ENCODE measurements at places on chromosomes 2 and 18. TPM values are rescaled to one million over a fixed set of nuclear protein-coding genes. Genes with fewer than 3 reads are reported as not detected.
A peak's percentile ranks its signal among the peaks of the same experiment; 100 is the strongest.

- H3K27ac ChIP-seq = no peak overlapping the region
- no peak overlapping the region for H3K4me3 ChIP-seq
- peaks cover 19% of the 10 kb centered on the region for H3K27me3 ChIP-seq
- no peak for DNase-seq
- H3K36me3 ChIP-seq = peaks cover 6% of the 10 kb centered on the region
- H3K4me1 ChIP-seq = peaks cover 55% of the 10 kb centered on the region
These were observed 142.3 kb downstream of the ACOXL start for GRCh38 chr2:110874453-110875383.

BUB1 gene
- total RNA-seq = 56.1 TPM

CNGA3 gene
- total RNA-seq = not detected

ANKRD53 gene
- total RNA-seq = not detected

GRCh38 chr2:203619267-203619878 is 84.3 kb upstream of the RAPH1 start:
- H3K27me3 ChIP-seq = no peaks in the 10 kb centered on the region
- H3K27ac ChIP-seq = no peak overlapping the region
- H3K4me3 ChIP-seq = no peak overlapping the region
- DNase-seq = no peak
- peaks cover 5% of the 10 kb centered on the region for H3K36me3 ChIP-seq

EPB41L3 gene
- total RNA-seq = 1.7 TPM

DNA sequence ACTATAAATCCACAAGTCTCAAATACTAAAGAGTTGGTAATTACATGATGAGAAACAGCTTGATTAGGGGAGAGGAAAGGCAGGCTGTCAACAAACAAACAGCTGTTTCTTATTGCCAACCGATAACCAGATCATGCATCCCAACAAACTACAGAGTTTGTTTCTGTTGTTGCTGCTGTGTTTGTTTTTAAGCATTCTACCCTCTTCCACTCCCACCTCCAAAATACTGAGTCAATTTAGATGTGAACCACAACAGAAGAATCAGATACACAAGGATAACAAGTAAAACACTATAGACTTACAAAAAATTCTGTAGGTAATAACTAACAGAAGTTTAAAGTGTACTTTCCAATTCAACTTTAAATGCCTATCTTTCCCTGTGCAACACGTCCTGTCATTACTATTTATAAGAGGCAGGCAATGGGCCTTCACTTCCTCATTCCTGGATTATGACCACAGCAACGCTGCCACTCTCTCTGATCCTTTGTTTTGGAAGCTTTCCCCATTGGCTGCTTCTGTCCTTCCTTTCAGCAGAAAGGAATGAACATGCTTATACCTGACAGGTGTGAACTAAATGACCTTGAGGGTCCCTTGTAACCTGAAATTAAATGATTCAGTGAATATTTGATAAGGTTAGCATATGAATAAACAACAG is 152.0 kb downstream of the SRBD1 start:
- H3K4me3 ChIP-seq = no peak overlapping the region
- peaks cover 2% of the 10 kb centered on the region for H3K27me3 ChIP-seq
- H3K36me3 ChIP-seq = no peaks in the 10 kb centered on the region
- H3K4me1 ChIP-seq = peaks cover 4% of the 10 kb centered on the region
- DNase-seq = no peak

GRCh38 chr2:181042706-181043105 is 62.3 kb downstream of the UBE2E3 start:
- H3K36me3 ChIP-seq = no peaks in the 10 kb centered on the region
- no peak for DNase-seq
- peaks cover 17% of the 10 kb centered on the region for H3K4me1 ChIP-seq
- no peaks in the 10 kb centered on the region for H3K27me3 ChIP-seq
- no peak overlapping the region for H3K27ac ChIP-seq
- H3K4me3 ChIP-seq = no peak overlapping the region

CNTNAP5 gene
- not detected for total RNA-seq

DNA sequence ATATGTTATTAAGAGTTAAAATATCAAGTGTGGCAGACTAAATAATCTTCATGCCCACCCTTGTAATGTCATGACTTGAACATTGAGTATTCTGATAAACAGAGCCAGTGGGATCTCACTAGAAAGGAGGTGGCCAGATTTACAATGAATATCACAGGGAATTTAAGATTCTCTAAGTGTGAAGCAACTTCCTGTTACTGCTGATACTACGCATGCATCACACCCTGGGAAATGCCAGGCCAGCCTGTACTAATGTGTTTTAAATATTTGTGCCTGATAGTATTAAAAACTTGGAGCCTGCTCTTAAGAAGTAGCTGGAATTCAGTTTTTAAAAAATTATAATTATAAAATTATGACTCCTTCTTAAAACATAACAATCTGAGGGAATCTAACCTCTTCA is 148.3 kb downstream of the LAMA3 start:
- H3K27me3 ChIP-seq = peaks cover 2% of the 10 kb centered on the region
- H3K4me3 ChIP-seq = no peak overlapping the region
- no peak for DNase-seq
- no peaks in the 10 kb centered on the region for H3K36me3 ChIP-seq
- H3K4me1 ChIP-seq = peaks cover 7% of the 10 kb centered on the region

SERPINB4 gene
- total RNA-seq = not detected

GLI2 gene
- 0.32 TPM for total RNA-seq

TCF7L1 gene
- not detected for total RNA-seq

DNA sequence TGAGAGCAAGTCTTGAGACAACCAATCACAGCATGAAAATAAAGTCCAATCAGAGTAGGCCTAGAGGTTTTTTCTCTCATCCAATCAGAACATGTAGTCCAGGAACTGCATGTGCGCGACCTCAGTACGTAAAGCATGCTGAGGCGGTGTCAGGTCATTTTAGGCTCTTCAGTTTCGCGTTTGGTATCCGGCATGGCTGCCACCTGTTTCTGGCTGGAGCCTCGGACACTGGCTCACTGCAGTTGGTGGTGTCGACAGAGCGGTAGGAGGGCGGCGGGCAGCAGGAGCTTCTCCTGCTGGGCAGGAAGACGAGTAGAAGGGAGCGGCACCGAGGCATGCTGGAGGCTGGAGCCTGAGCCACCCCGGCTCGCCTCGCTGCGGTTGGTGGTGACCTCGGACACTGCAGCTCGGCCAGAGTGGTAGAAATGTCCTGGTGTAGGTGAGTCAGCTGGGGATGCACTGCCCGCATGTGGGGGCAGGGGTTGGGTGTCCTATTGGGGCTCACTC is 15.8 kb downstream of the CCDC74A start:
- no peaks in the 10 kb centered on the region for H3K36me3 ChIP-seq
- H3K4me1 ChIP-seq = no peaks in the 10 kb centered on the region
- peaks cover 20% of the 10 kb centered on the region for H3K27me3 ChIP-seq

TSN gene
- 80.1 TPM for total RNA-seq

- peaks cover 11% of the 10 kb centered on the region for H3K27me3 ChIP-seq
- no peak overlapping the region for H3K27ac ChIP-seq
- DNase-seq = no peak
- H3K36me3 ChIP-seq = no peaks in the 10 kb centered on the region
- no peak overlapping the region for H3K4me3 ChIP-seq
- H3K4me1 ChIP-seq = no peaks in the 10 kb centered on the region
These were observed 49.0 kb upstream of the HAAO start for GRCh38 chr2:42841344-42841743.

- no peak overlapping the region for H3K27ac ChIP-seq
- H3K36me3 ChIP-seq = no peaks in the 10 kb centered on the region
- H3K27me3 ChIP-seq = no peaks in the 10 kb centered on the region
- no peak for DNase-seq
- H3K4me3 ChIP-seq = no peak overlapping the region
These were observed 184.1 kb downstream of the CDH7 start for GRCh38 chr18:65934874-65935273.

DNA sequence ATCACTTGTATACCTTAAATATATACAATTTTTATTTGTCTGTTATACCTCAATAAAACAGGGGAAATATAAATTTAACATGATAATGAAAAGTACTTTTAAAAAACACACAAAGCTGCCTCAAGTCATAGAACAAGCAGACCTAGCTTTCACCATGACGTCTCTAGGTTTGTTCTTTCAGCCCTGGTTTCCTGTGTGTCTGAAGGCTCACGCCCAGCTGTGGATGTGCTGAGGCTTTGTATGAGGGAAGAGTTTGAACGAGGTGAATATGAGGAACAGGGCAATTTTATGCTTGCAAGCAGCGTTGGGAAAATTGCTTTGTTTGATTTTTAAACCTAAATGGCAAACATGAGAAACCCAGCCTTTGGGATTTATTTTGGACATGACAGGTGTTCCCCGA is 15.3 kb downstream of the SH3RF3 start:
- H3K36me3 ChIP-seq = no peaks in the 10 kb centered on the region
- H3K4me1 ChIP-seq = peaks cover 32% of the 10 kb centered on the region
- H3K4me3 ChIP-seq = no peak overlapping the region
- H3K27me3 ChIP-seq = peaks cover 56% of the 10 kb centered on the region
- no peak for DNase-seq

- H3K27me3 ChIP-seq = peaks cover 24% of the 10 kb centered on the region
- H3K27ac ChIP-seq = no peak overlapping the region
- no peaks in the 10 kb centered on the region for H3K4me1 ChIP-seq
These were observed 109.6 kb downstream of the LAMA3 start for GRCh38 chr18:23798824-23799223.

DNA sequence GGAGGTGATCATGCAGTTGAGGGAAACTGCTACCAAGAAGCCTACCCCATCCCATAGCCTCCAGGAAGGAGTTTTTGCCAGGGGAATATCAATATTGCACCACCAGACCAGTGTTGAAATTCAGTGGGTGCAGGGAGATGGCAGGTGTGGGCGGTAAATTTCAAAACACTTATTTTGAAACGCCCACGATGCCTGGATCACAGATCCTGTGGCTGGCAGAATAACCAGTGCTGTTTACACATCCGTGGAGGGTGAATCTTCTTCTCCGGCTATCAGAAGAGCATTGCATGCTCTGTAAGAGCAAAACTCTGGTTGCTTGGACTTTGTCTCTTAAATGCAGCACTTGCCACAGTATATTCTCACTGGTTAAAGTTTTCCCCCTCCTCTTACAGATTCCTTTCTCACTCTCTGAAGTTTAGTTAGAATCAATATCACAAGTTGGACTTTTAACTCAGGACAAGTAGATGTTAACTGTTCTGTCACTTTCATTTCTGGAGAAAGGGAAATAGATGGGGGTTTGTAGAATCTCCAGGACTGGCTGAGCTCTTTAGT is 70.5 kb upstream of the ZCCHC2 start:
- DNase-seq = no peak
- peaks cover 2% of the 10 kb centered on the region for H3K36me3 ChIP-seq
- peak overlapping the region; percentile 63 for H3K27ac ChIP-seq
- peak overlapping the region; percentile 28 for H3K4me3 ChIP-seq
- H3K4me1 ChIP-seq = peaks cover 31% of the 10 kb centered on the region
- peaks cover 4% of the 10 kb centered on the region for H3K27me3 ChIP-seq

DNA sequence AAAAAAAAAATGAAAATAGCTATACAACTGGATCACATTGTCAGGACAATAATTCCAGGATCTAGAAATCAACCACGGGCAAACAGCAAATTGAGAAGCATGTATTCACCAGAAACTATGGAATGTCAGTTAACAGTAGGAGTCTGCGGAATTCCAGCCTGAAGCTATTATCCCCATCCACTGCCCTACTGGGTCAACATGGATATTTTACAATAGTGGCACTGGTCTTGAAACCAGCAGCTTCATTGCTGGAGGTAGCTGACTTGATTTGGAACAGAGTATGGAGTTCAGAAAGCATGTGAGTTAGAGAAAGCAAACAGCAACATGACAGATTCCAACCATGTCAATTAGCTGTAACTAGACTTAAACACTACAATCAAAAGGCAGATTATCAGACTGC is 55.7 kb upstream of the PDE1A start:
- no peaks in the 10 kb centered on the region for H3K36me3 ChIP-seq
- no peaks in the 10 kb centered on the region for H3K27me3 ChIP-seq
- H3K4me1 ChIP-seq = no peaks in the 10 kb centered on the region

TLX2 gene
- 1.2 TPM for total RNA-seq

DNA sequence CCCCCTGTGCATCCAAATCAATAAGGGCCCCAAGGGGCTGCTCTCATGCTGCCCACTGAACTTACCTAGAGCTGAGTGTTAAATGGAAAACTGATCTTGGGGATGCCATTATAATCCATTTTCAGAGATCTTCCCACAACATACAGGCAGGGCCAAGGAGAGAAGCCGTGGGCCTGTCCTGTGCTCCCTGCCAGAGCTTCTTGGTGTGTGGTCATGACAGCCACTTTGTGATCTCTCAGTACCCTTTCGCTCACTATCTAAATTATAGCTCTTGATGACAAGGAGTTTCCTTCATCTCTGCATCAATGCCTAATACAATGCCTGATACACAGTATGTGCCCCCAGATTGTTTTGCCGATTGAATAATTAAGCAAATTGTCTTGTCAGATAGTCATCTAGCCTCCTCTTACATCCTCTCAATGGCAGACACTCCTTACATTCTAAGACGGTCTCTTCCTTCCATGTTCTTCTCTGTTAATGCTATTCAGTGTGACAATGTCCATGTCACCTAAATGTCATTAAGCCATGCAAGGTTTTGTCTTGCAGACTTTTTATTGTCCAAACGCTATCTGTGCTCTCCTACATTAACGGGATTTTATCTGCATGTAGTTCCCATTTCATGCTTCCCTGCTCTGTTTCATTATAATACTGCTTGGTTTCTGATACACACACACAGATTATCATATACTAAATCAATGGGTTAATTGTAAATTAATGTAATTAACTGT is 5.9 kb downstream of the CSRNP3 start:
- no peaks in the 10 kb centered on the region for H3K4me1 ChIP-seq
- no peak overlapping the region for H3K4me3 ChIP-seq
- no peak overlapping the region for H3K27ac ChIP-seq
- peaks cover 2% of the 10 kb centered on the region for H3K27me3 ChIP-seq
- no peak for DNase-seq

DNA sequence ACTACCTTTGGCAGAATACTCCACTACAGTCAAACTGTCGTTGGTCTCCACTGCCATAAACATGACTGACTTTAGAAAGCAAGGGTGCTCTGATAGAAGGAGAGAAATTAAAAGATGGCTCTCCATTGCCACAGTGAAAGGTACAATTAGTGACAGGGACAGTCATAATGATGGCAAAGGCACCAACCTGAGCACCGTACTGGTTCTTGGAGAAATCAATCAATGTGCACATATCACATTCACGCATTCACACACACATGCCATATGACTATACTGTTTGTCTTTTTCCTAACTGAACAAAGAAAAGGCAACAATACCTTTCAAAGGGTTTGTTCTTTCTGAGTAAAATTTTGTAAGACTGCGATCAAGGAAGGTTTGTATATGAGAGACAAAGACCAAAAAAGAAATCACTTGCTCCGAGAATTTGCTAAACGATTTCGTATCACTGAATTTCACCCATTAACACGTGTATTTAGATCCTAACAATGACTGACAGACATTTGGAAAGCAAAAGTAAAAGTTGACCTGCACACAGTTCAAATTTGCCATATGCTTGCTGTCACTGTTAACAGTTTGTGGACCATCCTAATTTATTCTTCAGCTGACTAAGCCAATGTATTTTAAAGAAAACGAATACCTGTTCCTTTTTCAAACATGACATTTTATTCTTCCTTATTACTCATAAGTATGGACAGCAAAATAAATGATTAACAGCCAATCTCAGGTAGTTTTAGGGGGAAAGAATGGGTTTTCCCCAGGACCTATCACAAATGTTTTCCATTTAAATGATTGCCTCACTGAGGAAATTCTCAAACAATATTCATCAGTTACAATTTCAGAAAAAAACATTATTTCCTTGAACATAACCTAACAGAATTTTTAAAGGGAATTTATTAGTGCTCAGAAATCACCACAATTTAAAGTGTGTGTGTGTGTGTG is 644.4 kb downstream of the ZEB2 start:
- no peak for DNase-seq
- no peaks in the 10 kb centered on the region for H3K27me3 ChIP-seq
- no peaks in the 10 kb centered on the region for H3K4me1 ChIP-seq
- no peak overlapping the region for H3K27ac ChIP-seq
- H3K36me3 ChIP-seq = no peaks in the 10 kb centered on the region

GRCh38 chr18:35256947-35257346 is 16.1 kb downstream of the ZNF397 start:
- no peak overlapping the region for H3K27ac ChIP-seq
- H3K36me3 ChIP-seq = peaks cover 50% of the 10 kb centered on the region
- no peaks in the 10 kb centered on the region for H3K27me3 ChIP-seq
- no peak for DNase-seq
- no peaks in the 10 kb centered on the region for H3K4me1 ChIP-seq
